ENCODE measurements at places on chromosomes 1 and 21. TPM values are rescaled to one million over a fixed set of nuclear protein-coding genes. Genes with fewer than 3 reads are reported as not detected.

DNA sequence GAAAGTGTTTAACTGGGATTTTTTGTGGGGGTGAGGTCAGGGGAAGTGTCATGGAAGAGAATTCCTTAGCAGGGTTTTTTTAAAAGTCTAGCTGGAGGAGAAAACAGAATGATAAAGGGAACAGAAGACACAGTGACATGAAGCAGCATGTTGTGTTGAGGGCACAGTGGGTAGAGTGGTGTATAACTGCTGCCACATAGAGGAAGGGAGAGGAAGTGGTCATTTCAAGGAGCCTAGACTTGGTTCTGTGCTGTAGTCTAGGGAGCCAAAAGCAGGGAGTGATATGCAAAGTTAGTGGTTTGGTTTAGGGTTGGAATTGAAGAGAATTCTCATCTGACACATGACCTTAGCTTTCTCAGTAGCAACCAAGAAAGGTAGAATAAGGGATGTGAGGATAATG, 10.2 kb downstream of the EEIG2 start:
- DNase-seq, result no peak

DNA sequence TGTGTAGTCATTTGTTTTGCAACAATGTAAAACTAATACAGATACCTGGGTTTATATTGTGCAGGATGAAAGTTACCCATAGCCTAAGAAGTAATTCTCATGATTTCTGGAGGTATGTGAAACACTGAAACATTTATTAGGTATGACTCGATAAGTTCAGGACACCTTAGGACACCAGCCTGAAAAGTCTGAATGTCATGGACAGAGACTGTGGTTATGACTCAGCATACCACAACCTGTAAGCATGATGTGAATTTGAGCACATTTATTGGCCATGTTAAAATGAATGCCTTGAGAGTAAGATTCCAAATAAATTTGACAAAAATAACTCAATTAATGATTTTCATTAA, 1471.7 kb upstream of the B3GALT2 start:
- DNase-seq, result no peak

GRCh38 chr1:87330885-87331364, 2.2 kb downstream of the LMO4 start:
- DNase-seq, result no peak

CCDC30 gene
- total RNA-seq, result 13.3 TPM

DNA sequence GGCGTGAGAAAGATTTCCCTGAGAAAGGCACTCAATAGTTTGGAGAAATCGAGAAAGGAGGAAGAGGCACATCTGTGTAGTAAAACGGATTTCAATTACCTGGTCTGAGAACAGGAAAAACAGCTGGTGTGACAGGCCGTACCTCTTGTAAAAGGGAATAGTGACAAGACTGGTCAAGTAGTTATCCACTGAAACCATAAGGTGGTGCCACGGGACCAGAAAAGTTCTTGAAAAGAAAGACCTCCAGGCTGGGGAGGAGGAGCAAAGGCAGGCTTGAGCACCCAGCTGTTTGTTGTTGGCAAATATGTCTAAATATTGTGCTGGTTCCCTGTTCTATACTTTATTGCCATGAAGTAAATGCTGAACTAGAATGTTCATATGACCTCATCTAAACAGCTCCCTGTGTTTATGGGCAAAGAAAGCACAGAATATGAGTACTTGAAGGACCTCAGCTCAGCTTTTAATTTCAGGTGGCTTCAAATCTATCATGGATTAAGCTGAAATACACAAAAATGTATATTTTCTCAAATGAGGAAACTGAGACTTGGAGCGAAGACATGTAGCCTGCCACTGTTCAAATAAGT, 4.0 kb downstream of the HAO2 start:
- no peak for DNase-seq

ST6GALNAC5 gene
- total RNA-seq, result 10.6 TPM

- no peak for DNase-seq
Measured at GRCh38 chr1:33805988-33806387, 57.9 kb upstream of the HMGB4 start.

- peak; percentile 47 for DNase-seq
Measured at GRCh38 chr1:61337981-61338848, 255.9 kb downstream of the NFIA start.
